Left cardiac atrium (tissue), 4 donors: ENCODE measurements at places on chromosomes 7 and 10. TPM values are rescaled to one million over a fixed set of nuclear protein-coding genes. Genes with fewer than 3 reads are reported as not detected.

Gene EMX2
- total RNA-seq, result 0.56 TPM

Gene KLF6
- 76.3 TPM for total RNA-seq

Gene CDC14C
- total RNA-seq, result not detected

DNA sequence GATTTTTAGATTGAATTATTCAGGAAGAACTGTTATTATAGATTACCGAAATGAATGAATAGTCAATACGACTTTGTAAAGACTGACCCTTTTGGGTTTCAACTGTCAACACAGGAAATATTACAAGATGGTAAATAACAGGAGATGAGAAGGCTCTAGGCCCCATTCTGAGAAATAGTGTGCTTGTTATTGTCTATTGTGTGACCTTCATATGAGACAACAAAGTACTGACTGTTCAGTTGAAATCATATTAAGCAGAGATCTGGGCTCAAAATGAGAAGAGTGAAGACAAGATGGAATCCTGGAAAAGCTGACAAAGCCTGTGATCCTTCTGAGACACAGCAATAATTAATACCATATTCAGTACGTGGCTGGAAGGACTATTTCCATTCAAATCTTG is 503.8 kb downstream of the INHBA start:
- DNase-seq, result no peak

GRCh38 chr10:21556527-21556926 is 22.5 kb downstream of the MLLT10 start:
- DNase-seq, result no peak

- no peak for DNase-seq
Observed at GRCh38 chr7:17689361-17689902, 250.9 kb downstream of the SNX13 start.

DNA sequence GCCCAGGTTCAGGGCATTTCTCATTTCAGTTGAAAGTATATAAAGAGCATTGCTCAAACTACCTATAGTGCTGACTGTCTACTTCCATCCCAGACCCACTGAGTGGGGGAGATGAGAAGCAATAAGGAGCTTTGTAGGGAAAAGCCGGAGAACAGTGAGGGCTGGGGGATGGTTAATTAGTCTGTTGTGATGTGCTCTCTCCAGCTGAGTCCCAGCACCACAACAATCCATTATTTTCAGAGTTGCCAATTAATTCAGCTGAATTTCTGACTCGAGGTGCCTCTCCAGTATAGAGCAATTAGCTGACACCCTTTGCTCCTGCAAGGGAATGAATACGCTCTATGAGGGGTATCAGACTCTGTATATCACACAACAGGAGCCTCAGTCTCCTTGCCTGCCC is 1118.6 kb downstream of the SORCS3 start:
- no peak for DNase-seq
